ENCODE measurements at places on chromosomes 1 and 21.

DNA sequence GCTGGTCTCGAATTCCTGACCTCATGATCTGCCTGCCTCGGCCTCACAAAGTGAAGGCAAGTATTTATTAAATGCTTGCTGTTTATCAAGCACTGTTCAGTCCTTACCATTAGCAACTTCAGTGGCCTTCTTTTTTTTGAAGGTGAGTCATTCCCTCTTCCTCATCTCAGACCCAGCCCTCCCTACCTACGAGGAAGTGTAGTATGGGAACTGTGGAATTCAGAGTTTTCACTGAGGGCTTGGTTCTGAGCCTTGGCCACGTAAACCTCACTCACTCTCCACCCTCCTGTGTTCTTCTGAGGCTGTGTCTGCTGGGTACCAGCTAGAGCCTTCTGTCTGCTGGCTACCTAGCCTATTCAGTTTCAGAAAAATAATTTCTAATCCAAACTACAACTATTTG, 218.3 kb upstream of the SGIP1 start:
- DNase-seq = no peak

DNA sequence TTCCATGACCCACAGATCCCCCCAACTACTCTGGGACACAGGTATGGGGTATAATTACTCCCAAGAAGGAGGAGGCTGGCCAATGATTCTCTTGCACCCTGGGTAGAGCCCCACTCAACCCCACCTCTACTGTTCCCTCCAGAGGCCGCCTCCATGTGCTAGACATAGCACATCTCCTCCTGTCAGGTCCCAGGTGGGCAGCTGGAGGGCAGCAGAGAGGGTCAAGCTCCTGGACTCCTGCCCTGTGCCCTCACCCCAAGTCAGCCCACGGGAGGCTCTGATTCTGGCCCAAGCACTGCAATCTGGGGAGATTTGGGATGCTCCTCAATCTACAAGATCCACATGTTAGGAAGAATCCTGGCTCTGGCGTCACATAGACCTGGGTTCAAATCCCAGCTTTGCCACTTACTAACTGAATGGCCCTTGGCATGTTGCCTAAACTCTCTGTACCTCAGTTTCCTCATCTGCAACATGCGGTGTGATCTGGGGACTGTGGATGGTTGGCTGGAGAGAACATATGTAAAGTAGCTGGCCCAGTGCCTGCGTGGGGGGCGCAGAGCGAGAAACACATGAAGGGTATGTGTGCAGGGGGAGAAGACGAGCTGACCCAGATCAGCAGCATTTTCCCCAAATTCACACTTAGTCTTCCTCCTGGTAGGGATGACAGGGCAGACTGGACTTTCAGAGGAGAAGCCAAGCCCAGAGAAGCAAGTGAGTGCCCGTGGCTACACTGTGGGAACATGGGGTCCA, 23.2 kb downstream of the TNNT2 start:
- DNase-seq = no peak

DNA sequence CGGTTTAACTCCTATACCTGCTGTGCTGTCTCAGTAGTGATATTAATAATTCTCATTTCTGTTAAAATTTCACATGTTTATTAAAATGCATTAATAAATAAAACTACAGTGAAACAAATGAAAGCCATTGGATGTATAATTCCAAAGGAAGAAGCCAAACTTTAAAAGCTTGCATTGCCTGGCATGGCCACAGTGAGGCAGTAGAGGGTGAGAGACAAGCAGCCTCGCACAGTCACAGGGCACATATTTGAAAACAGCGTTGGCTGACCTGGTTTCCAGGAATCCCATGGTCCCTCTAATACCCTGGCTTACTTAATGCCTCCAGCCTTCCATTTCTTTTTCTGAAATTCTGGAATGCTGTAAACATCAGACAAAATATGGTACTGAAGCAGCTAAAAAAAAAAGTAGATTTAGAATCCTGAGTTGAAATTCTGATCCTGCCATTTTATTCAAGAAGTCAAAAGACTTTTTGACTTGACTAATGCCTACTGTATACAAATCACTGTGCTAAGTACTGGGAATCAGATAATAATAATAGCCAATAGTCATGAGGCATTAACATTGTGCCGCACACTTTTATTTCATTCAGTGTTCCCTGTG, 6.7 kb upstream of the RNASEL start:
- DNase-seq = no peak

GRCh38 chr1:213369465-213369864, 318.4 kb downstream of the RPS6KC1 start:
- no peak for DNase-seq

DNA sequence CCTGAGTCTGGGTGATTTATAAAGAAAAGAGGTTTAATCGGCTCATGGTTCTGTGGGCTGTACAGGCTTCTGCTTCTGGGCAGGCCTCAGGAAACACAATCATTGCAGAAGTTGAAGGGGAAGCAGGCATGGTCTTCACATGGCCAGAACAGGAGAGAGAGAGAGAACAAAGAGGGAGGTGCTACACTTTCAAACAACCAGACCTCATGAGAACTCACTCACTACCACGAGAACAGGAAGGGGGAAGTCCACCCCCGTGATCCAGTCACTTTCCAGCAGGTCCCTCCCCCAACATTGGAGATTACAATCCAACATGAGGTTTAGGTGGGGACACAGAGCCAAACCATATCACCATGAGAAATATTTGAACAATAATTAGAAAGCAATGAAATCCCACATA, 222.9 kb downstream of the FAM72C start:
- DNase-seq = no peak
